ENCODE measurements at places on chromosomes 1 and 21.

DNA sequence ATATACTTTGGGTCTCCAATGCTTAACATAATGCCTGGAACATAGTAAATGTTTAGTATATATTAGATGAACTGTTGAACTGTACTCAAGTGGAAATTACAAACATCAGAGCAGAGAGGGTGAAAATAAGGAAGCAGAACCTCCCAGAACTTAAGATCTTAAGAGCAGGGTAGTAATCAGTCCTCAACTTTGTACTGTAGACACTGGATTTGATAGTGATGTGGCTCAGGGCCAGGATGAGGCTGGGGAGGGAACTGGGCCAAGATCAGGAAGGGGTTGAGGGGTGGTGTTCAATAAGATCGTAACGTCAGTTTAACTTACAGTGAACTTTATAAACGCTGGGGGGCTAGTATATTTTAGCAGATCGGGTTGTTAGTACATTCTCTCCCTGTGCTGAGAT, 15.4 kb downstream of the MPZL1 start:
- no peak for DNase-seq

DNA sequence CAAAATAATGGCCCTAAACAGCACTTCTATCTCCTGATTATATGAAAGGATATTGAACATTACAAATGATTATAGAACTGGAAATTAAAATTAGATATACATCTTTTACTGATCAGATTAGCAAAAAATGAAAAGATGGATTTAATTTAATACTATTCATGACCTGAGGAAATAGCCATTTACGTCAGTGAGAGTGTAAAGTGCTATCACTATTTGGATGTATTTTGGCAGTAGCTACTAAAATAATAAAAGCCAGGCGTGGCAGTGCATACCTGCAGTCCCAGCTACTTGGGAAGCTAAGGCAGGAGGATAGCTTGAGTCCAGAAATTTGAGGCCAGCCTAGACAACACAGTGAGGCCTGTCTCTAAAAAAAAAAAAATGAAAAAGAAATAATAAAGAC, 5.3 kb downstream of the C4BPB start:
- no peak for DNase-seq

DNA sequence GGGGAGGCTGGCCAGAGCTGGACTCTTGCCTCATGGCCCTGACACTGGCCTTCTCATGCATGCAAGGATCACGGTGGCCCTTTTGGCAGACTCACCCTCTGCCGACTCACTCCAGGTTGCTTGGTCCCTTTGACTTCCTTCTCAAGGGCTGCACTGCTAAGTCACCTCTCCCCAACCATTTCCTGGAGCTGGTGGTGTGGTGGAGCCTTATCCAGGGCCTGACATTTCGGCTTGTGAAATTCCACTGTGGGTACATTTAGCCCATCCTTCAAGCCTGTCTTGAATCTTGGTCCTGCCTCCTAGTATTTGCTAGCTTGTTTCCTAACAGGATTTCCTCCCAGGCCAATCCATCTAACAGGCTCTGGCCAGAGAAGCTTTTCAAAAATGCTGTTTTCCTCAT, 52.6 kb upstream of the JUN start:
- DNase-seq: no peak

DNA sequence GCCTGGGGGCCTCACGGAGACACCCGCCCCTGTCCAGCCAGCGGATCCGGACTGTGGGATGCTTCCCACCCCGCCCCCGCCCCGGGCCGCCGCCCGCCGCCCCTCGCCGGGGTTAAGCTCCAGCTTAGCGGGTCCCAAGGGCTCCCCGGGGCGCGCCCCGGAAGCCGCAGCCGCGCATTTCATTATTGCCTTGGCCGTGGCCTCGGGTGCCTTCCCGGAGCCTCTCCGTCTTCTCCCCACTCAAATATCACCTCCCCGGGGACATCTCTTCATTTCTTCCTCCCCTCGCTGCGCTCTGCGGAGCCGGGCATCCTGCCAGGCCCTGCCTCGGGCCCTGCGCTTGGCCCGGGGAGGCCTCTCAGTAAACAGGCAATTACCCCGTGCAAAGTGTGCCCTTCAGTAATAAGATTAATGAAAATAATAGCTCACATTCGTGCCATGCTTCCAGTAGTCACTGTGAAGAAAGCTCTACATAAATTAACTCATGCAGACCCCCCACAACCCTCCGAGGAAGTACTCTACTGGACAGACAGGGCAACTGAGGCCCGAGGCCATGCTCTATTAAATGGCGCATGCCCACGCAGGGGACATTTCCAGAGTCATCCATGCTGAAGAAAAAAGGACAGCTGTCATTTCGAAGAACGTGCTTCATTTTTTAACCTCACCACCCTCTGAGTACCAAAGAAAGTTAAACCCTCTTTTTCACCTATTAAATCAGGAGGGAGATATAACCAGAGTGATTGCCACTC, 49.9 kb upstream of the LAPTM5 start:
- no peak for DNase-seq

Data from CD4-positive, alpha-beta T cell treated with Interleukin-17A for 4 hours (primary cell).